ENCODE measurements at places on chromosomes 12 and 14.

DNA sequence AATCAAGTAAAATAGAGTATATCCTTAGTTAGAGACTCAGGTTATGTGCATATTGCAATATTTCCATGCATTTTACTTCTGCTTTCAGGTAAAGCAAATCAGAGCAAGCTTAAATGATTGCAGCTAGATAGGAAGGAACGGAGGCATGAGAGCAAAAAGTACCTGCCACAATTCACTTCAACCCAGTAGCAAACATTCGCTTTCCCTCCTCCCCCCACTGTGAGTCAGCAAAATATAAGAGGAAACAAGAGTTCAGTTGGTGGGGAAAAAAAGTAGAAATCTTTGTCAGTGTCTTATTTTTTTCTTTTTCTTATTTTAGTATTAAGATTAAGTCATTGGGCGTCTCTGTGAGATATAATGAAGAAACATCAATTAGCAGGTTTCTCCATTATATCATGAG is 475.4 kb downstream of the NPAS3 start:
- DNase-seq, result no peak

GRCh38 chr12:66976526-66976925 is 292.6 kb upstream of the CAND1 start:
- DNase-seq, result no peak

DNA sequence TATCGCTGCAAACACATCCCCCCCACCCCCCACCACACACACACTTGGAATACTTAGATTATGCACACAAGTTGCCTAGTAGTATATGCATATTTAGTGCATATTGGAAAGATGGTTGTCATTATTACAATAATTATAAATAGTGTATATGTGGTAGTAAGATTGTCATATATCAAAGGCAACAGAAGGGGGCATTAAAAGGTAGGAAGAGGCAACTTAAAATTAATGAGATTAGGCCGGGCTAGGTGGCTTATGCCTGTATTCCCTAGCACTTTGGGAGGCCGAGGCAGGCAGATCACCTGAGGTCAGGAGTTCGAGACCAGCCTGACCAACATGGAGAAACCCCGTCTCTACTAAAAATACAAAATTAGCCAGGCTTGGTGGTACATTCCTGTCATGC is 52.1 kb downstream of the GSC start:
- DNase-seq, result no peak

- DNase-seq, result no peak
These were observed 16.4 kb downstream of the TRMT61A start for GRCh38 chr14:103545219-103545914.

- no peak for DNase-seq
These were observed 64.4 kb upstream of the BTG1 start for GRCh38 chr12:92210071-92210470.

GRCh38 chr12:123167329-123167728 is 16.4 kb upstream of the PITPNM2 start:
- DNase-seq, result no peak

GRCh38 chr12:60752589-60752988 is 1156.8 kb downstream of the SLC16A7 start:
- DNase-seq, result no peak

- no peak for DNase-seq
These were observed 3.8 kb downstream of the DHRS2 start for GRCh38 chr14:23639891-23640523.

DNA sequence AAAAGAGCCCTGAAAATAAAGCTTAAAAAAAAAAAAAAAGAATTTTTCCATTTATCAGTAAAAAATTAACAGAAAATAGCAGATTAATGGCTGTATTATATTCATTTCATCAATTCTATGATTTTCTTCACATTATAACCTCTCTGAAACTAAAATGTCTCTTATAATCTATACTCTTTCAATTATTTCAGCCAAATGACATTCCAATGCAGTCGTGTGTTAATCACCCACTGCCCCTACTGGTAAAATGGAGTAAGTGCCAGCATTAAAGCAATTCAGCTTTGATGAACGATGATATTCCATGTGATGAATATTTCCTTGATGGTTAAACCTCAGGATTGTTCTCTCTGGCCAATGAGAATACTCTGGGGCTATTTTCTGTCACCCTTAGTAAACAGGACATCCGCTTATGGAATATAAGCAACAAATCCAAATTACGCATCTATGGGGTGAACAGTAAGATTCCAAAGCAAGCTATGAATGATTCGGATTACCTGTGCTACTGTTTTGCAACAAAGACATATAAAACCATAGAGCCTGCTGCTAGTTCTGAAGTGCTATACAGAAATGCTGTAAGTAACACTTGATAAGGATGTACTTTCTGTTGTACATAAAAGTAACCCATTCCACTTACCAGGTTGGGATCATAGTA is 20.3 kb upstream of the SYCP3 start:
- no peak for DNase-seq

GRCh38 chr14:31269634-31270195 is 62.1 kb upstream of the HECTD1 start:
- DNase-seq, result no peak

GRCh38 chr12:91098461-91098860 is 12.8 kb downstream of the LUM start:
- no peak for DNase-seq

- no peak for DNase-seq
These were observed 30.8 kb downstream of the MAX start for GRCh38 chr14:65071544-65071943.

- no peak for DNase-seq
These were observed at the start of gene MSRB3 for GRCh38 chr12:65278576-65279368. Gene MSRB3 (plus strand): TSS chr12:65278683. CDS start chr12:65308580, 29,897 bp downstream.

GRCh38 chr12:106342397-106343213 is 14.9 kb upstream of the POLR3B start:
- DNase-seq, result no peak

DNA sequence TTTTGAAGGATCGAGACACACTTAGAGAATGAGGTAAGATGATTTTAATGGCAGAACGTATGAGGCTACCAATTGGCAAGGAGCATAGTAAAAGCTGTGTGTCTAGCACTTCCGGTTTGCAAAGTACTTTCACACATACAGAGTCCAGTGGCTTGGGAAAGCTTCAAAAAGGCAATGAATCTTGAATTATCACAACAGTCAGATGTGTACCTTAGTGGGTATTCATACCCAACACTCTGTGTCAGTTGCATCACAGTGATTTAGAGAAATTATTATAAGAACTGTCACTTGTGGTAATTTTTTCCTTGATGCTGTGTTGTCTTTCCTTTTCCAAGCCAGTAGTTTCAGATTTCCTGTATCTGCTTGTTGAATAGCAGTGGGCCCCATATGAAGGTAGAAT is 424.1 kb downstream of the PCNX1 start:
- no peak for DNase-seq

DNA sequence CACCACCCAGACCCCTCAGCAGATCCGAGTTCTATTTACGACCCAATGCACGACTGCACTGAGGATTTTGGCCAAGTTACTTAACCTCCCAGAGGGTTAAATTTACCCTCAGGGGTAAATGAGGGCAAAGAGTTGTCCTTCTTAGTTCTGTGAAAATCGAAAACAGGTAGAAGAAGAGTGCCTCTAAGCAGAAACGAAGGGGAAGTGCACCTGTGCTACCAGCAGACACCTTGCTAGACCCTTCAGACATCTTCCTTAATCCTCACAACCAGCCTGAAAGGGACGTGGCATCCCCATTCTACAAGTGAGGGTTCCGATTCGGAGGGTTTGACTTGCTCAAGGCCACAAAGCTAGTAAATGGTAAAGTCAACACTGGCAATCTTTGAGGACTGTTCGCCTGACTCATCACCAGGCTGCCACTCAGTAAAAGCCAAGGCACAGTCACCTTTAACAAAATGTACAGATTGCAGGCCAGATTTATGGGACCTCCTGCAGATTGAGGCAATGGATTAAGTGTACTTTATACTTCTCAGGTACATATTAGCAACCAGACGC is 1.6 kb downstream of the GSG1 start:
- no peak for DNase-seq

GRCh38 chr14:58805605-58806409 is 168.0 kb downstream of the DACT1 start:
- DNase-seq, result no peak

GRCh38 chr14:66600416-66600815 is 92.5 kb downstream of the GPHN start:
- no peak for DNase-seq

- DNase-seq, result no peak
These were observed 1031.2 kb upstream of the TMEM132C start for GRCh38 chr12:127235761-127236160.

GRCh38 chr14:86310611-86311010 is 780.7 kb downstream of the FLRT2 start:
- DNase-seq, result no peak

GRCh38 chr12:13534645-13535398 is 338.3 kb downstream of the EMP1 start:
- no peak for DNase-seq

GRCh38 chr12:47340411-47341015 is 260.8 kb upstream of the AMIGO2 start:
- no peak for DNase-seq

- DNase-seq, result no peak
These were observed 108.0 kb upstream of the TMEM132D start for GRCh38 chr12:130011611-130012385.

GRCh38 chr12:10722905-10723746 is at the start of gene YBX3:
Gene YBX3 (minus strand): TSS chr12:10723323. CDS start chr12:10723111, 212 bp downstream.
- no peak for DNase-seq

DNA sequence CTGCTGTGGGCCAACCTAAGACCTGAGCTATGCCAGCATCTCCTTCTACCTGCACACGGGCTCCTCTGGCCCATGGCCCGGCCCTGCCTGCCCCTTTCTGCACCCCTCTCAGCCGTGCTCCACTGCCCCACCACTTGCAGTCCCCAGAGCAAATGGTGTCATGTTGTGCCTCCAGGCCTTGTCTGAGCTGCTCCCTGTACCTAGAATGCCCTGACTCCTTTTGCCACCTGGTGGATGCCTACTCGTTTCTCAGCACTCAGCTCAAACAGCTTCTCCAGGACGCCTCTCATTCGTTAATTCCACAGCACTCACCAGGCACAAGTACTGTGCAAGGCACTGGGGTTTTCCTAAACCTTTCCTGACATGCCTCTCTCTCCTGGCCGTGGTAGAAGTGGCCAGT is 63.2 kb upstream of the PNMA1 start:
- no peak for DNase-seq

GRCh38 chr12:30153981-30154380 is 370.2 kb upstream of the TMTC1 start:
- no peak for DNase-seq

GRCh38 chr14:73403181-73403752 is 55.1 kb downstream of the NUMB start:
- DNase-seq, result no peak

DNA sequence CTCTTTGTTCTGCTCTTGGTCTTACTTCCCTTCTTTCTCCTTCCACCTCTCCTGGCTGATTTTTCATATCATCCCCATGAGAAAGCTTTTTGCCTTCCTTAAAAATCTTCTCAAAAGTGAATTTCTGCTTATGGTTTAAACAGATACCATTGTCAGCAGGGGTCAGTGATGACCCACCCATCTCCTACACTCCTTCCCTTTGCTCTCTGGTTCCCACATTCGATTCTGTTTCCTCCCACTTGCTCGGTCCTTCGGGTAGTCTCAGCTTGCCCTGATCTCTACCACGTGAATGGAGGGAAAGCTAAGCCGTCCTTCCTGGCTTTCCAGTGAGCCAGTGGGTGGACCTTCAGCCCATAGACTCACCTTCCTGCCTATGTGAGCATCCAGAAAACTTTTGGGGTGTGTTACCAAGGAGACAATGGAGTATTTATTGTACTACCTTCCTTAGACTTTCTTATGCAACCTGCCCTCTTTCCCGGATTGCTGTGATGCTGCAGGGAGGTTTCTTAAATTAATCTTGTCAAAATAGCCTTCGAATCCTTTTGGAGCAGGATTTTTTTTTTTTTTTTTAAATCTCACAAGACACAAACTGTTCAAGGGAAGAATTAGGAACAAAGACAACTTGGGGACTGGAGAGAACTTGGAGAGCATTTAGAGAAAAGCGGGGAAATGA is 306.3 kb downstream of the CACNA1C start:
- no peak for DNase-seq

- DNase-seq, result no peak
These were observed 246.8 kb upstream of the AVPR1A start for GRCh38 chr12:63397807-63398206.
